Muscle of back (tissue), 13 donors: ENCODE measurements at places on chromosomes 16 and 17.
A peak's percentile ranks its signal among the peaks of the same experiment; 100 is the strongest.

DNA sequence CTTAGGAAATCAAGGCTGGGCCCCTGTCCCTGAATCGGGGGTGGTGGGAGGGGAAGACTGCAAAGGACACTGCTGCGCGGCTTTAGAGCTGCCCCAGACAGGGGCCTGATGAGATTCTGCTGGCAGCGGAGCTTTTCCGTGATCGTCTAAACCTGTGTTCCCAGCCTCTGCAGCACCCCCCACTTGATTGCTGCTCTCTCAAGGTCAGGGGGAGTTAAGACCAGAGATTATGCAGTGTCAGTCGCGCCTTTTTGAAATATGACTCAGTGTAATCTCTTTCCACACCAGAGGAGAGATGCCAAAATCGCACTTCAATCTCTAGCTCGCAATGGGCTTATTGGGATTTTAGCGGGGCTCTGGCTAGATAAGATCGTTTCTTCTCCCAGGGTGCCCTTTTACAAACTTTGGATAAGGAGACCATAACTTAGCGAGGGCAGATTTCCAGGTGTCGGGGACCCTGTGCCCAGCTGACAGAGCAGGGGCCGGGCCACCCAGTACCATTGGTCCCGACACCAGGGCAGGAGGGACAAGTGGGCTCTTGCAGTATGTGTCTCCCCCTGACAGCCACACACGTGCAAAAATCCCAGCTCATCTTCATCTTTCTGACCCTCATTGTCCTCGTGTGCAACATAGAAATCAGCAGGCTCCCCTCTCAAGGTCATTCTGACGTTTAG lies 87.0 kb downstream of the IRX3 start:
- DNase-seq = no peak

DNA sequence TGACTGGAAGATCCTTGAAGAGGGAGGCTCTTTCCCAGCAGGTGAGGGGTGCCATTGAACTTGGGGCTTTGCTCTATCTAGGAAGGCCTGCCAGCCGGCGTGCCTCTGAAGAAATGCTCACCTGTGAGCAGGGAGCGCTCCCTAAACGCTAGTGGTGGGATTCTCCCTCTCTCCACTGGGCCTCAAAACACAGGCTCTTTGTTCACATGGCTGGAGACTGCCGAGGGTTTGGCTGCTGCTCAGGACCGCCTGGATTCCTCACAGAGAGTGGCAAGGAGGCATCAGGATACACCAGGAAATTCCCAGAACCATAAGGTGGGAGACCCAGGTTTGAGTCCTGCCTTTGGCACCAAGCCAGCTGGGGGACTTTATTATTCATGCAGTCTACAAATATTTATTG lies 17.6 kb upstream of the TMEM11 start:
- DNase-seq = no peak

GRCh38 chr17:31824766-31825360 lies 34.2 kb downstream of the COPRS start:
- DNase-seq = no peak

GRCh38 chr17:1124896-1125787 lies 54.6 kb downstream of the ABR start:
- DNase-seq = no peak

DNA sequence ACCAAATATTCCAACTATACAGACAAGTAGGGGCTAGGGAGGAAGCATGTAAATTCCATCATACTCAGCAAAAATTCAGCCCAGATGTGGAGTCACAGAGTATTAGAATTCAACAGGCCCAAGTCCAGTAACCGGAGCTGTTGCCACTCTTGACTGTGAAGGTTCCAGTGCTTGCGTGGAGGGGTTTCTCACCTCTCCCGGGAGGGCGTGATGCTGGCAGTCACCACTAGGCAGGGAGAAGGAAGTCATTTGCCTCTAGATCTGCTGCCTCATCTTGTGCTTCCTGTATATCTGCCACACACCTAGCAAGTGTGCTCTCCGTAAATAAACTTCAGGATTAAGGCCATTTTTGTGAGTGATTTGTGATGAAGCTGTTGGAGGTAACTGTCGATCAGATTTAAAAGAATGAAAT lies 1.0 kb upstream of the CKLF start:
- DNase-seq = no peak

GRCh38 chr17:51000835-51001638 lies 119.6 kb downstream of the SPAG9 start:
- DNase-seq = peak; percentile 64

DNA sequence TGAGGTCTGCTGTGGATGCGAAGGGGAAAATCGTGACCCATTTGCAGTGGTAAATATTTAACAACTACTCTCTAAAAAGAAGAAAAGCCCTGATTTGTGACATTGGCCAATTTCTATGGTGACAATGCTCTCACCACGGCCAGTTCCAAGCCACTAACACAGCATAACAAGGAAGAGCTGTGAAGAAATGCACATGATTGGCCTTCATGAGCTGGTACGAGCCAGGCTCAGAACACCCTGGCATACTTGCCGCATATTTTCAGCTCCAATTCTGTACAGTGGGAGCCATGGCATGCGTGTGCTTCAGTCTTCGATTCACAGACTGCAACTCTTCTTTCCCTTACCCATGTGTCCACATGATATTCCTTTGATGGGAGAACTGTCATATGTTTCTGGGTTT lies 363.9 kb upstream of the CDH5 start:
- DNase-seq = no peak

DNA sequence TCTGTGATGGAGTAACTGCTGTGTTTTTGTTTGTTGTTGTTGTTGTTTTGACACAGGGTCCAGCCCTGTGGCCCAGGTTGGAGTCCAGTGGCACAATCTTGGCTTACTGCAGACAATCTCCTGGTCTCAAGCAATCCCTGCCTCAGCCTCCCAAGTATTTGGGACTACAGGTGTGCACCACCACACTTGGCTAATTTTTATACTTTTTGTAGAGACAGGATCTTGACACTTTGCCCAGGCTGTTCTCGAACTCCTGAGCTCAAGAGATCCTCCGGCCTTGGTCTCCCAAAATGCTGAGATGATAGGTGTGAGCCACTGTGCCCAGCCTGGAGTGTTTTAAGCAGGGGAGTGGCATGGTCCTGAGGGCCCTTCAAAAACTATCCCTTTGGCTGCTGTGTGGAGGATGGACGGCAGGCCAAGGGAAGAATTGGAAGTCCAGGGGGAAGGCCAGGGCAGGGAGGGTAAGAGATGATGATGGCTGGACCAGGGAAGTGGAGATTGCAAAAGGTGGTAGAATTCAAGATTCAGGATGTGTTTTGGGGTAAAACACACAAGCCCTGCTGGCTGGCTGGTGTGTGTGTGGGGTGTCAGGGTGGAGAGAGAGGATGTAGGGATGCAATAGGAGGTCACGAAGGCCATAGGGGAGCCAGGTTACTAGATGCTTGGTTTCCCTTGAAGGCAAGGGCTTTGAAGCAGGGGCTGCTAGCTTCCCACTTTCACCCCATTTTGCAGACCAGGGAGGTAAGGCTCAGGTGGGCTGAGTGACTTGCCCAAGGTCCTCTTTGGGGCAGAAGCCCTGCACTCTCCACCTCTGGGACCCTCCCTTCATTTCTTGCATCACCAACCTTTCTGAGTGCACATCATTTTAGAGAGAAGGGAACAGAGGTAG lies 18.8 kb upstream of the PLLP start:
- no peak for DNase-seq

- DNase-seq = peak; percentile 52
Measured at GRCh38 chr17:57288040-57288772, 31.9 kb downstream of the MSI2 start.

GRCh38 chr17:36104701-36105181 lies 1.1 kb downstream of the CCL4 start:
- no peak for DNase-seq

GRCh38 chr17:19386051-19386929 lies 700 bp downstream of the MFAP4 start:
- DNase-seq = no peak

GRCh38 chr16:2178321-2179106 lies 17.9 kb downstream of the CASKIN1 start:
- DNase-seq = no peak

- DNase-seq = no peak
Measured at GRCh38 chr17:78305801-78306200, 54.1 kb downstream of the SOCS3 start.

DNA sequence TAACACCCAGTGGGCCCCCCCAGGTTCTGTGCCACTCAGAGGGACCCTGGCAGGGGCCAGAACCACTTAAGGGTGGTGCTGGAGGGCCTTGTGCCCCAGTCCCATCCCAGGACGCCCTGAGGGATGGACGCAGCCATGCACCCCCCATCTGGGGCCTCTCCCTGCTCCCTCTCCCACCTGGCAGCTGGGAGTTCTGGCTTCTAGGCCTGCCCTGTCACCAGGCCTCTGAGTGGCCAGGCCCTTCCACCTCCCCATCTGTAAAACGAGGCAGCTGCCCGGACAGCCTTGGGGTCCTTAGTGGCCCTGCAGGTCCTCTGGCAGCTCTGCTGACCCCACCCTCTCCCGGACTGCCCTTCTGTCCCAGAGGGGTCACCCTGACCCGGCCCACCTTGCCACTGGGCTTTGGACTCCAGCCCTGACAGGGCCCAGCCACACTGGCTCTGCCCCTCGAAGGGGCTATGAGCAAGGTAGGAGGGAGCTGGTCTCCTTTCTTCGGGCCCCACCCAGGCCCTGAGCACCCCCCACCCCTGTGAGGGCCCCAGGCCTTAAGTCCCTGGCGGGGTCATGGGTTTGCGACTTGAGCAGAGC lies 12.3 kb downstream of the PAM16 start:
- DNase-seq = no peak

DNA sequence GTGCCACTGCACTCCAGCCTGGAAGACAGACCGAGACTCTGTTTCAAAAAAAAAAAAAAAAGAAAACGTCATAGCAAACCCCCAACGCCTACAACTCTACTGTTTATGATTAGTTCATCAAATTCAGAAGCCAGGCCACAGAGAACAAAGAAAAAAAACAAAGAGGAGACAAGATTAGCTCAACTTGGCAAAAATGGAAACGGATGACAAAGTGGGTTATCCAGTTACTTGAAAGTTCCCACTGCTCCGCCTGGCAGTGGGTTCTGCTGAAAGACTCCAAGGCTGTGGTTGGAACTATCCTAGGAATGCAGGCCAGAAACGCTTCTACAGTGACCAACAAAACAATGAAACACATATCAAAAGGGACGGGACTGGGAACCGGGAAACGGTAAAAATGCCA lies 53.1 kb downstream of the MRM3 start:
- DNase-seq = peak; percentile 74

GRCh38 chr17:81335773-81336157 lies 40.7 kb upstream of the SLC38A10 start:
- no peak for DNase-seq

DNA sequence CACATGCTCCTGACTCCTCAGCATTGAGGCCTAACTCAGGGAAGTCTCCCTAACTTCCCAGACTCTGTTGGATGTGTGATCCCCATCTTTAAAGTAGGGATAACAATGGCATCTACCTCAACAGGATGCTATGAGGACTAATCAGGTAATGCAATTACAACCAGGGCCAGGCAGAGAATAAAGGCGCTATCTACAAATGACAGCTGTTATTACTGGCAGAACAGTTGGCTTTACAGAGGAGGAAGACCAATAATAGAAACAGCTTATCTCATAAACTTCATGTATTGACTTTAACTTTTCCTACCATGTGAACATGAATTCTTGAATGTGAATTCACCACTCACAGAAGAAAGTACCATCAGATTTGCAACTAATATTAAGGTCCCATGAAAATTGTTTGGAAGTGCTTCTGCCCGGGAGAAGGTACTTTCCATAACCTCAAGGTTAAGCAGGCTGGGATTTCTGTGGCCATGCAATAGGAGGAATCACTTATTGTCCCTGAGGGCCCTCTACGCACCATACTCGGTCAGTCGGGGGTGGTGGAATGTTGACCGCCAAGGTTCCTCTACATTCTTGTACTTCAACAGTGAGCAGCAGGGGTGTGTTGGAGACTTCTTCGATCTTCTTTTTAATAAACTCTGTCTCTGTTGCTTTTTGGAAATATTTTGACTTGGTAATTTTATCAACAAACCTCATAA lies 22.6 kb upstream of the ERN1 start:
- DNase-seq = no peak

GRCh38 chr17:45700171-45701090 lies 83.7 kb upstream of the CRHR1 start:
- DNase-seq = no peak

DNA sequence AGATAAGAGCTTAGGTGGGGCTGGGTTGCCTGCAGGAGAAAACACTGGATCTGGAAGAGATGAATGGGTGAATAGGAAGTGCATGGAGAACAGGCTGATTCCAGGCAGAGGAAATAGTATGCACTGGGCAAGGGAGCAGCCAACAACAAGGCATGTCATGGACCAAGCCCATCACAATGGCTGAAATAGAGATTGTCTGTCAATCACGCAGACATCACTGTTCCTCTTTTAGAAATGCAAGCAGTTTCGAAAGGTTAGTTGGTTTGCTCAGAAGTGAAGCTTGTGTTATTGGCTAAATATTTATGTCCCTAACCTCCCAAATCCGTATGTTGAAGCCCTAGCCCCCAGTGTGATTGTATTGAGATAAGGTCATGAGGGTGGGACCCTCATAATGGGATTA lies 621.7 kb upstream of the CDH11 start:
- DNase-seq = no peak

DNA sequence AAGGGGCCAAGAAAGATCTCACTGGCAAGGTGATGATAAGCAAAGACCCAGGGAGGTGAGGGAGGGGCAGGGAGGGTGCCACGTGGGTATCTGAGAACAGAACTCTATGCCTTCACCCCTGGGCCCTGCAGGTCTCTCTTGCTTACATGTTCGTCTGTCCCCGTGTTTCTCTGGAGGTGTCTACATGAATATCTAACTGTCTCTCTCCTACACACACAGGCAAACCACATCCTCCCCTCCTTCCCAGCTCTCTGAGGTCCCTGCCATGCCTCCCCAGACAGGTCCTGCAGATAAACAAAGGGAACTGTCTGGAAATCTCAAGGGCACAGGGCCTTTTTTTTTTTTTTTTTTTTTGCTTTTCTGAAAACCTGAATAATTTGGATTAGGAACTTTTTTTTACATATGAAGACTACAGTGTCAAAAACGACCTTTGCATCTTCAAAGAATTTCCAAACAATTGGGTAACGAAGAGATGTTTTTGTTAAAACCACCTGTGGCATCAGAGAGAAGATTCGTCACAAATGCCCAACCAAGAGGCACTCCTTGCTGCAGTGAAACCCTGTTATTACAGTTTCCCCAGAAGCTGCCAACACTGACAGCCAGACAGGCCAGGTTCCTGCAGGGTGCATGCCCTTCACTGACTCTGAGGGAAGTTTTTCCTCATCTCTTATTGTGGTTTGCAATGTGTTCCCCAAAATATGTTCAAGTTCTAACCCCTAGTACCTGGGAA lies 17.8 kb downstream of the PLLP start:
- no peak for DNase-seq

- no peak for DNase-seq
Measured at GRCh38 chr17:37513711-37514110, 24.0 kb downstream of the DUSP14 start.

- peak; percentile 18 for DNase-seq
Measured at GRCh38 chr16:1275791-1276579, 20.1 kb downstream of the TPSD1 start.
